ENCODE measurements at places on chromosomes 3 and 15.

- no peak for DNase-seq
Measured at GRCh38 chr3:160106905-160107861, 118.0 kb upstream of the C3orf80 start.

GRCh38 chr3:88031642-88032077 lies 27.1 kb downstream of the CGGBP1 start:
- DNase-seq, result no peak

DNA sequence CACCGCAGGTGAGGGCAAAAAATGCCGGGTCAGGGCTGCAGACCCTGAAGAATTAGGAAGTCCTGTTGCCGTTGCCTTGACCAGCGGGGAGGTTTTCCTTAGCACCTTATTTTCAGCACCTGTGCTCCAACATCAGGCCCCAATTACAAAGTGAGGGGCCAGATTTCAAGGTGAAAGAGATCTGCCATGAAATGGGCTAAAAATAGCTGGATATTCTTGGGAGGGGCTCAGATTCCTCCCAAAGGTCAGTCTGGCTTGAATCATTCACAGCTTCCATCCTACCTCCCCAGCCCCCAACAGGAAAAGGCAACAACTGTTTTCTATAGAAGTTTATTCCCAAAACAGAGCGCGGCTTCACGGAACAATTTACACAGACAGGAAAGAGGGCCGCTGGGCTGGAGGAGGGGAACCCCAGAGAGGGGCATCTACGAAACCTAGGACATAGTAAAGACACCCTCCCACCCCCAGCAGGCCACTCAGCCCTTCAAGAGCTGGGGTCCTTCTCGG lies 941 bp upstream of the SLC26A6 start:
- no peak for DNase-seq

- DNase-seq, result no peak
Measured at GRCh38 chr3:12560505-12561190, 3.8 kb downstream of the MKRN2 start.

GRCh38 chr3:50248387-50248786 lies 12.4 kb downstream of the GNAI2 start:
- no peak for DNase-seq

- no peak for DNase-seq
Measured at GRCh38 chr3:64359735-64360134, 134.5 kb upstream of the PRICKLE2 start.

DNA sequence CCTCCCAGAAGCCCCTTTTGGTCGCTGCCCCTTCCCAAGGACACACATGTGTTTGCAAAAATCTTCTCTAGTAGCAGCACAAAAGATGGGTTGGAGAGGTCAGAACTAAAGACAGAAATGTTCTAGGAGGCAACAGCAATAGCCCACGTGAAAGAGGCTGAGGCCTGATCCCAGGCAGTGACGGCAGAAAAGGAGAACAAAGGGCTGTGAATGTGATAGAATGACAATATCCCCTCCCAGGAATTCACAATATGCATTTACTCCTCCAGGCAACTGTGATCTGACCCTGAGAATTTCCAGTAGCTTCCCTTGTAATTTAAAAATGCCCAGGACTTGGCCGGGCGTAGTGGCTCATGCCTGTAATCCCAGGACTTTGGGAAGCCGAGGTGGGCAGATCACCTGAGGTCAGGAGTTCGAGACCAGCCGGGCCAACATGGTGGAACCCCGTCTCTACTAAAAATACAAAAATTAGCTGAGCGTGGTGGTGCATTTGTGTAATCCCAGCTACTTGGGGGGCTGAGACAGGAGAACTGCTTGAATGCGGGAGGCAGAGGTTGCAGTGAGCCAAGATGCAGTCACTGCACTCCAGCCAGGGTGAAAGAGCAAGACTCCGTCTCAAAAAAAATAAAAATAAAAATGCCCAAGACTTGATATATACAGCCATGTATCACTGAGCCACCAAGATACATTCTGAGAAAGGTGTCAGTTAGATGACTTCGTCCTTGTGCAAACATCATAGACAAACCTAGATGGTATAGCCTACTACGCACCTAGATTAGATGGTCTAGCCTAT lies 43.6 kb upstream of the PIAS1 start:
- DNase-seq, result no peak

DNA sequence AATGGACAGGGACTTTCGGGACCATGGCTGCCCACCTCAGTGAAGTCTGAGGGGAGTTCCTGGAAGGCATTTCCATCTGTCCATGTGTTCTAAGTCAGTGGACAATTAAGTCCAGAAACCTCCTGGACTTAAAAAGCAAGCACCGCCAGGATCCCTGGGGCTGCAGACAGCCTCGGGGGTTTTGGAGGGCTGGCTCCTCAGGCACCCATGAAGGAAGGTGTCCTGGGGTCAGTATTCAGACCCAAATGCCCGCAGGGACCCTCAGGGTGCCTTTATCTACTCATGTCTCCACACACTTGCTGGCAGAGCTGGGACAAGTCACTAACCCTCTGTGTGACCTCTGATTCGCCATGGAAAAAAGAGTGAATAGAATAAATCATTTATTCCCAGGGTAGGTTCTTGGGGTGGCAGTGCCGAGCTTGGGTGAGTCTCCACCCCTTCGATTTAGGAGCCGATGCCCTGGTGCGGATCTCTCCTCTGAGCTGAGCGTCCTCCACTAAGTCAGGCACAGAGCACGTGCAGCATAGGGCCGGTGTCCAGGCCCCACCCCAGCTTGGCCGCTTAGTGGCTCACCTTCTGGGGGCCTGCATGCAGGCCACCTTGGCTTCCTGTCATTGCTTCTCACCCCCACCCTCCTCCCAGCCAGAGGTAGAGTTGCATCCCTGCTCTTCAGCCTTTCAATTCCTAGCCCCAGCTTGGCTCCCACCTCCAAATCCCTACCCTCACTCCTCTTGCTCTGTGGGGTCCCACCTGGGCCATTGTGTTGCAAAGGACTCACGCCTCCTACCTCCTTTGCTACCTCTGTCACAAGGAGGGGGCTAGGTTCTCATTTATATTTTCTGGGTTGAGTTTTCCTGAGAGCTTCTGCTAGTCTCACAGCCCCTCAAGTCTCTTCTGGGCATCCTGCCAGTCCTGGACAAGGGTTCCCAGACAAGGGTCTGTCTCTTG lies 19.9 kb downstream of the SLC6A6 start:
- no peak for DNase-seq

DNA sequence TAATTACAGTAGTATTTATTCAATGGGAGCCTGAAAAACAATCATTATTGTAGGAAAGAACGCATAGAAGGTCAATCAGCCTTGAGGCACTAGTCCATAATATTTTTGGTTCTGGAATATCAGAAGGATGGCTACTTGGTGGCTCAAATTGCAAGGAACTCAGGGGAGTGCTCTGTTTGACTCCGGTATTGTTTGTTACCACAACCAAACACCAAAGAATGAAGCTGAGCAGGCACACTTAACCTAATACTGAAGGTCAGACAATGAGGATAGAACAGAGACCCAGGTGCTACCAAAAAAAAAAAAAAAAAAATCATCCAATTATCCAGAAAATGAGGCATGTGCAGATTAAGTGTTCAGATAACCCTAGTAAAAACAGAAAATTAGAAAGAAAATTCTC lies 11.1 kb upstream of the SATB1 start:
- no peak for DNase-seq

- DNase-seq, result no peak
Measured at GRCh38 chr3:5358911-5359310, 171.4 kb downstream of the EDEM1 start.

DNA sequence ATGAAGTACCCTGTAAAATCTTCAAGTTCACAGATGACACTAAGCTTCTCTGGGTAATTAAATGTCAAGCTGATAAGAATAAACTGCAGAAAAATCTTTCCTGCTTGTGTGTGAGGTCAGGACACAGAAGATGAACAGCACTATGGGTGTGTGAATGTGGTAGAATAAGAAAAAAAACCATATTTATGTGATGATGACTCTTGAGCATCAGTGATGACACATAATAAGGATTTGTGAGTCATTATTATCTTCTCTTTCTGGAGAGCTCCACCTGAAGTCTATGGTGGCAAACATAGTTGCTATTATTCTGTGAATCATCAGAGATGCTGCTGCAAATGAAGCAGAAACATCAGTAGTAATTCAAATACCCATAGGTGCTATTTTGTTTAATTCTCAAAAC lies 422.4 kb downstream of the DIPK2A start:
- no peak for DNase-seq

- DNase-seq, result no peak
Measured at GRCh38 chr3:55412545-55412944, 74.6 kb downstream of the WNT5A start.

GRCh38 chr3:57787867-57788623 lies 31.9 kb downstream of the SLMAP start:
- no peak for DNase-seq

Data from activated T-cell treated with anti-CD3 and anti-CD28 coated beads, Interleukin-2, amount 50 U/mL, for 24 hours (primary cell).